ENCODE measurements at places on chromosomes 16 and 17.

DNA sequence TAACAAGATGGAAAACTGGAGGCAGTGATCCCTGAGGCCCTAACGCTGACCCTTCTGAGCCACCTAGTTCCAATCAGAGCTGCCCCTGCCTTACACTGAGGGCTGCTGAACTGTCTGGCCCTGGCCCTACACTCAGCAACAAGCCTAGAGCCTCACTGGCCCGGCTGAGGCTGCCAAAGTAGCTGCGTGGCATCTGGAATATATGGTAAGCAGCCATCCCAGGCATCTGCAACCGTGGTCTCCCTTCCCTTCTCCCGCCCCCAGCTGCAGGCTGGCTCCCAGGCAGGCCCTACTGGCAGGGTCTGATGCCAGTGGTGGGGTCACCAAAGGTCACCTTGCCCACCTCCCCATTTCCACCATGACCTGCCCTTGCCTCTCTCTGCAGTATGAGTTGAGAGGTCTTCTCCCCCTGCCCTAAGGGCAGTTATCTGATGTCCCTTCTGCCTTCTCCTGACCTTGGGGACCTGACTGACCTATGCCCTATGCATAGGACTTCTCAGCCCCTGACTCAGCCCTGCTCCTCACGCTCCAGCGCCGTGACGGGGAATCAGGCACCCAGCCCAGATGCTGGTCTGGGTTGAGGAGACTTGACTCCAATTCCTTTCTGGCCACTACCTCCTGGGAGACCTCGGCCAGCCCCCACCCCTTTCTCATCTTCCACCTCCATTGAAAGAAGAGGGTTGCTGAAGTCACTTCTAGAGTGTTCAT is 45.3 kb downstream of the CPNE2 start:
- DNase-seq: no peak

GRCh38 chr16:81318711-81319110 is 3.9 kb downstream of the GAN start:
- no peak for DNase-seq

DNA sequence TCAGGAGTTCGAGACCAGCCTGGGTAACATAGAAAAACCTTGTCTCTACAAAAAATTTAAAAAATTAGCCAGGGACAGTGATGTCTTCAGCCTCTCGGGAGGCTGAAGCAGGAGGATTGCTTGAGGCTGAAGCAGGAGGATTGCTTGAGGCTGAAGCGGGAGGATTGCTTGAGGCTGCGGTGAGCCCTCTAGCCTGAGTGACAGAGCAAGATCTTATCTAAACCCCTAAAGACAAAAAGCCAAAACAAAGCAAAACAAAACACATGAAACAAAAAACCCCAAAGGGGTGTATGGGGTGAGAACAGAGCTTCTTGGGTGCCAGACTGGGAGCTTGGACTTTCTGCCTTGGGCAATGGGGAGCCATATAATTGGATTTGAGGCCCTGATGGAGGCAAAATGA is 2.6 kb downstream of the SPNS3 start:
- DNase-seq: no peak

GRCh38 chr17:82094931-82095776 is 2.9 kb downstream of the FASN start:
- peak; percentile 15 for DNase-seq

- no peak for DNase-seq
Measured at GRCh38 chr16:51193879-51194278, 42.8 kb upstream of the SALL1 start.

GRCh38 chr17:7329997-7330637 is 982 bp upstream of the NEURL4 start:
- peak; percentile 78 for DNase-seq

DNA sequence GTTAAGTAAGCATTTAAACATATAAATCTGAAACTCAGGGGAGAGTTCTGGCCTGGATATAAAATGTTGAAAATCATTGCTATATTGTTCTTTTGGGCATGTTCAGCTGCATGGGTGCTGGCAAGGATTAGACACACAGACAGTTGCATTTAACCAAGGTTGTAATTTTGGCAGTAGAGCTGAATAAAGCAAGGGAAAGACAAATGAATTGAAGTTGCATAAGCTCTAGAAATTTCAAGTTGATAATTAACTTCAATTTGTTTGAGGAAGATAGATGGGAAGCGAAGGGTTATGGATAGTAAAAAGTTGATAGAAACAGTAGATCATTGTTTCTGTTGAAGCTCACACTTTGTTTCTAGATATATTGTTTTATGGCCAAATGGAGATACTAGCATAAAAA is 97.2 kb upstream of the KCNJ18 start:
- DNase-seq: no peak

DNA sequence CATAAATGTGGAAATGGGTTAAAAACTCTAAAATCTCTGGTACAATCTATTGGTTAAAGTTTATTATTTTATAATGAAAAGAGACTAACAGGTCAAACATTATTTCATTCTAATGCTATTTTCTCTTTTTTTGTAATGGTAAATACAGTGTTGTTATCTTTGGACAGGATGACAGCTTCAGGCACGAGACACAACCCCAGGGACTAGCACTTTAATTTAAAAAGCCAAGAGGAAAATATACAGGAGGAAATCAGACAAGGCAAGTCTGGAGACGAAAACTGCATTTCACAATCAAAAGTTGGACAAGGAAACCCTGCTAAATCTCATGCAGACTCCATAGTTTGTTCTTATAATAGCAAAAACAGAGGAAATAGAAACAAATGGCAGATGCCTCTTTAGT is 589.1 kb upstream of the CDH8 start:
- DNase-seq: no peak

- no peak for DNase-seq
Measured at GRCh38 chr17:69427486-69428197, 13.1 kb downstream of the MAP2K6 start.

- no peak for DNase-seq
Measured at GRCh38 chr17:9520649-9521048, 55.0 kb downstream of the STX8 start.

DNA sequence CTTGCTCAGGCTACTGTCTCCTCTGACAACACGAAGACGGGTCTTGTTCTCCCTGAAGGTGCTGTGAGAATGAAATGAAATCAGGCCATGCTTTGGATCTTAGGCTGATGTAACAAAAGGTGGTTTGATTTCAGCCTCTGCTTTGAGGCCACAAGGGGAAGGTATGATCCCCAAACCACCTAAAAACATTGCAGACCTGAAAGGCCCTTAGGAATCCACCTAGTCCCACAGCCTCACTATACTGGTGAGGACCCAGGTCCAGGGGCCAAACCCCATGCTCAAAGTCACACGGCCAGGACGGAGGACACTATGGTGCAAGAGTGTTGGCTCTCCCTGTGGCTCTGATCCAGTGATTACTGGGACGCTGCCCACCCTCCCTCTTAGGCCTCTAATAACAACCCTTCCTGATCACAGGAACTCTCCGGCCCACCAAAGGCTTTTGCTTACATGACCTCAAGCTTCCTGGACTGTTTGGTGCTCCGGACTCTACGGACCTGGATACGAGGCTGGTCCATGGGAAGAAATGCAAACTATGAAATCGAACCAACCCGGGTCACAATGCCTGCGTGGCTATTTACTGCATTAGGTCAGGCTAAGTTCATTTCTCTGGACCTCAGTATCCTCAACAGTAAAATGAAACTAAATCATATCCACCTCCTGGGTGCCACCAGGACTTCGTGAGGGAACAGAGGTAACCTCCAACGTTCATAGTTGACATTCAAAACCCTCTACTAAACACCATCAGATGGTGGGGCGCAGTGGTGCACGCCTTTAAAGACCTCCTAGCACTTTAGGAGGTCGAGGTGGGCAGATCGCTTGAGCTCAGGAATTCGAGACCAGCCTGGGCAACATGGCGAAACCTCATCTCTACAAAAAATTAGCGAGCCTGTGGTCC is 1.5 kb downstream of the TRIM25 start:
- DNase-seq: peak; percentile 37

DNA sequence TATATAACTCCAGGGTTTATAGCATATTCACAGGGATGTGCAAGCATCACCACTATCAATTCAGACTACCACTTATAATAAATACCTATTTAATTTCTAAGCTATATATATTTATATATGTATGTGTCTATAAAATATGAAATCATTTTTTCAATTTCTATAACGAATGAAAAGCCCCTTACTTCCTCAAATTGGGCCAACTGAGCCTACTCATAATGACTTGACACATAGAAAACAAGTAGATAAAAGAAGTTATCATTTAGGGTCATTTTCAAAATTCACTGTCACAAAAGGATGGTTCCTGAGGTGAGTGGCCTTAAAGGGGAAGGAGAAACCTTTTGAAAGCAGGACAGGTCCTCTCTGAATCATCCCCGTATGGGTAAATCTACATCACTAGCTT is 114.1 kb downstream of the ADCY9 start:
- DNase-seq: no peak

GRCh38 chr16:78200623-78201096 is 101.2 kb downstream of the WWOX start:
- no peak for DNase-seq

- DNase-seq: no peak
Measured at GRCh38 chr17:35289222-35289621, 46.4 kb downstream of the SLFN5 start.

- no peak for DNase-seq
Measured at GRCh38 chr17:4175921-4176807, 33.2 kb downstream of the CYB5D2 start.

DNA sequence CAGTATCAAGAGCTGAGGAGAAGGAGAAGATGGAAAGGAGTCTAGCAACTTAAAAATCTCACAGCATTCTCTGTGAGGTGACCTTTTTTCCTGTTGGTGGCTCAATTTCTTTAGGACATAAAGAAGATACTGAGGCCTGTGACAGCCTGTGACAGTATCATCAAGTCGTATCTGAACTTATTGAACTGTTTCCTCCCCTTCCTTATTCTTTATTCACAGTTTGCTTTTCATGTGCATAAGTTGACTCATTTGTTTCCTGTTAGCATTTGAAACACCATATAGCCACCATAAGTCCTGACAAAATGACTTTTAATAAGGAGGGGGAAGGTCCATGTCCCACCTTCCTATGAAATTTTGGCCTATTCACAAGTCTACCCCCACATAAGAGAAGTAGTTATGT is 8.9 kb downstream of the UNK start:
- DNase-seq: no peak

GRCh38 chr16:75614066-75614897 is 8.8 kb downstream of the ADAT1 start:
- DNase-seq: no peak

- DNase-seq: no peak
Measured at GRCh38 chr16:88697831-88698615, 8.2 kb downstream of the RNF166 start.

- no peak for DNase-seq
Measured at GRCh38 chr17:30222721-30223175, 12.7 kb downstream of the SLC6A4 start.

DNA sequence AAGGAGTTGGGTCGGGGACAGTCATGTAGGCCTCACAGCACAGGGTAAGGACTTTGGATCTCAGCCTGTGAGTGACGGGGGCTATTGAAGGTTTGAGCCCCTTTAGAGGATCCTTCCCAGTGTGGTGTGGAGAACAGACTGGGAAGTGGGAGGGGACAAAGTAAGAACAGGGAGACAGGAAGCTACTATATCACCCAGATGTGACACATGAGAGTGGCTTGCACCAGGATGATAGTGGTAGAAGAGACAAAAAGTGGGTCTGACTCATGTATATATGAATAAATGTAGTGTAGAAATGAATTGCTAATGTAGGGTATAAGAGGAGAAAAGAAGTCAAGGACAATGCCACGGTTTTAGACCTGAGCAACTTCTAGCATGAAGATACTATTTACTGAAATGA is 4.5 kb downstream of the NUP93 start:
- no peak for DNase-seq

- no peak for DNase-seq
Measured at GRCh38 chr17:13096291-13096690, 78.5 kb upstream of the ELAC2 start.

GRCh38 chr17:15742921-15743320 is 10.8 kb downstream of the TBC1D26 start:
- DNase-seq: no peak

DNA sequence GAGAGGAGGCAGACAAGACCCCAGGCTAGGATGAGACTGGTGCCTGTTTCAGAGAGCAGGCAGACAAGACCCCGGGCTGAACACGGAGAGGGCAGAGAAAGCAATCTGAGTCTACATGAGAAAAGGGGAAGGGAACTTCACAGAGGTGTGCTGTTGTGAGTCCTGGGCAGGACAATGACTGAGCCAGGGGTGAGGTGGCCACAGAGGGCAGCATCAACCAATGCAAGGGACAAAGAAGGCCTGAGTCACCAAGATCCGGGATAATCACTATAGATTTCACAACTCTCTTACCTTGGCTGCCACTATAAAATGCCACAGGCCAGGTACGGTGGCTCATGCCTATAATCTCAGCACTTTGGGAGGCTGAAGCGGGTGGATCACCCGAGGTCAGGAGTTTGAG is 89.0 kb downstream of the SLC39A11 start:
- DNase-seq: no peak

GRCh38 chr17:27625856-27626255 is 5.1 kb upstream of the LGALS9 start:
- no peak for DNase-seq

GRCh38 chr17:68909066-68909465 is 46.1 kb downstream of the ABCA8 start:
- no peak for DNase-seq

DNA sequence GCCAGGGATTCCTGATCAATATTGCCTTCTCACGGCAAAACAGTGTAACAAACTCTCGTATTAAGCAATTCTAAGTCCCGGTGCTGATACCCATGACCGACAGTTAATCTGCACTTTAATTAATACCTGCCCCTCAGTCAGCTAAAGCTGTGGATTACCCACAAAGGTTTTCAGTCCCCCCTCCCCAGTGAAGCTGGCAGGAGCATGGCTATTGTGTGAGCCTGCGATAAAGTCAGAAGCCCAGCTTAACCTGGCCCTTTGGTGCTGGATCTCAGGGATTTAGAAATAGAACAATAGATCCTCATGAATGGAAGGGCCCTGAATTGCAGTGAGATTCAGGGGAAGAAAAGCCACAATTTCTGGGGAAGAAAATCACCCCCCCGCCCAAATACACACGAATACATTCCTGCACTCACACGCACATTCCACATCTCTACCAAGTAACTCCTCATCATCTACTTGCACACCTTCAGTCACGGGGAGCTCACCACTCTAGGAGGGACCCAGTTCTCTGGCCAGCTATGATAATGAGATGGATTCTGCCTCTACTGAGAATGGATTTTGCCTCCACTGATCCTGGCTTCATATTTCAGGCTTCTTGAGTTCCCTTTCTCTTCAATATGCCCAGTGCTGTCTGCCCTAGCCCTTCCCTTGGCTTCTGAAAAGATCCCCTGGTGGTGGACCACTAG is 102.6 kb downstream of the WSCD1 start:
- DNase-seq: no peak

- no peak for DNase-seq
Measured at GRCh38 chr17:42708588-42708987, 26.3 kb downstream of the CNTNAP1 start.

DNA sequence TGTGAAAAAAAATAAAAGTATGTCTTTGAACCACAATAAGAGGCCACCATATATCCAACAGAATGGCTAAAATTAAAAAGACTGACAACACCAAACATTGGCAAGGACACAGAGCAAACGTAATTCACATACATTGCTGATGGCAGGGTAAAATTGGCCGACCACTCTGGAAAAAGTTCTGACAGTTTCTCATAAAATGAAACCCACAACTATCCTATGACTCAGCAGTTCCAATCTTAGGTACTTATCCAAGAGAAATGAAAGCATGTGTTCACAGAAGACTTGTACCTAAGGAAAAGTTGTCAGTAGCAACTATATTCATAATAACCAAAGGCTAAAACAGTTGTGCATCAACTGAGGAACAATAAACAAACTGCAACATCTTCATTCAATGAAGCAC is 357.3 kb upstream of the XYLT1 start:
- no peak for DNase-seq

GRCh38 chr17:40320756-40321523 is 12.0 kb downstream of the RARA start:
- peak; percentile 80 for DNase-seq

All from left ventricle myocardium inferior (tissue), 1 donor.